ENCODE measurements at places on chromosomes 16 and 17. TPM values are rescaled to one million over a fixed set of nuclear protein-coding genes. Genes with fewer than 3 reads are reported as not detected.
A peak's percentile ranks its signal among the peaks of the same experiment; 100 is the strongest.

- no peak for DNase-seq
Observed at GRCh38 chr16:52500963-52501362, 46.0 kb downstream of the TOX3 start.

- no peak for DNase-seq
Observed at GRCh38 chr17:72063756-72064450, 56.9 kb upstream of the SOX9 start.

DLX4 gene
- not detected for total RNA-seq

EVPLL gene
- not detected for total RNA-seq

CD300A gene
- 5.5 TPM for total RNA-seq

- DNase-seq, result no peak
Observed at GRCh38 chr17:66980896-66981295, 16.4 kb downstream of the CACNG4 start.

GRCh38 chr16:89443727-89444084 is 46.7 kb downstream of the ANKRD11 start:
- DNase-seq, result no peak

GRCh38 chr17:65193305-65193704 is 56.1 kb downstream of the RGS9 start:
- no peak for DNase-seq

OSGIN1 gene
- total RNA-seq, result 2.6 TPM

DNA sequence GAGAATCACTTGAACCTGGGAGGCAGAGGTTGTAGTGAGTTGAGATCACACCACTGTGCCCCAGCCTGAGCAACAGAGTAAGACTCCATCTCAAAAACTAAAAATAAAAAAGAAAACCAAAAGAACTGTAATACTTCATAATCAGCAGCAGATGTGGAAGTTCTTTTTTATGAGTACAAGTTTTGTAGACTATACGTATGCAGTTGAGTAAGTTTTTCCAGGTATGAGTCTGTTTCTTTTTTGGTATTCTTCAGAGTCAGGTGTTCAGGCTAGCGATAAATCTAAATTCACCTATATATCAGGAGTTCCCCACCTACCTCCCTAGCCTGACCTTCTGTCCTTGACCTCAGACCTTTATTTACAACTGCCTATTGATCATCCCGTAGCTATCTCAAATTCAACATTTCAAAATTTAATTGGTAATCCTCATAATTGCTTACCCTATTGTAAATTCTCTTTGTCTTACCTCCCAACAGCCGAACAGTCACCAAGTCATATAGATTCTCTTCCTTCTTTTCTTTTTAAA is 10.7 kb downstream of the DCTN5 start:
- no peak for DNase-seq

ITFG1 gene
- 37.1 TPM for total RNA-seq

PTX4 gene
- total RNA-seq, result not detected

- no peak for DNase-seq
Observed at GRCh38 chr16:54171626-54172537, 114.7 kb downstream of the IRX3 start.

- DNase-seq, result no peak
Observed at GRCh38 chr16:89853306-89853993, 19.9 kb upstream of the TCF25 start.

DNA sequence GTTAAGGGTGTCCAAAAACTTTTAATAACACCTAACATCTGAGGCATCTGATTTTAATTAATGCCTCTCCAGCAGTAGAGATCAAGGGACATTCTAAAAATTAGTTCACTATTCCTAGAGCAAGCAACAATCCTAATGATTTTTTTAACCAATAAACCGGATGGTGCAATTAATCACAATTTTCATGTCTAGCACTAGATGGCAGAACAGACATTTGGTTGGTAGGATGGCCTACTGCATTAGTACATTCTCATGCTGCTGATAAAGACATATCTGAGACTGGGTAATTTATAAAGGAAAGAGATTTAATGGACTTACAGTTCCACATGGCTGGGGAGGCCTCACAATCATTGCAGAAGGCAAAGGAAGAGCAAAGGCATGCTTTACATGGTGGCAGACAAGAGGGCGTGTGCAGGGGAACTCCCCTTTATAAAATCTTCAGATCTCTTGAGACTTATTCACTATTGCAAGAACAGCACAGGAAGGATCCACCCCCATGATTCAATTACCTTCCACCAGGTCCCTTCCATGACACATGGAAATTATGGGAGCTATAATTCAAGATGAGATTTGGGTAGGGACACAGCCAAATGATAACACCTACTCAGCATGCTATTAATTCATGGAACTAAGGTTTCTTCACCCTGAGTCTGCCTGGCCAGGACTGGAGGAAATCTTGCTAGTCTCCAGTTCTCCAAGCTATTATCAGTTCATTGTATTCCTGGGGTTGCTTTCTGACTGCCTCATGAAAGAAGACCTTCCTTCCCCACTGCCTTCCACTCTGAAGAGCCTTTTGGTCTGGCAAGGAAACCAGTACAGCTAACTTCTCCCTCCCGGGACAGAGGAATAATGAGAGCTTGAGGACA is 24.8 kb downstream of the HS3ST3A1 start:
- DNase-seq, result no peak

- no peak for DNase-seq
Observed at GRCh38 chr17:68840073-68840472, 115.1 kb downstream of the ABCA8 start.

DNA sequence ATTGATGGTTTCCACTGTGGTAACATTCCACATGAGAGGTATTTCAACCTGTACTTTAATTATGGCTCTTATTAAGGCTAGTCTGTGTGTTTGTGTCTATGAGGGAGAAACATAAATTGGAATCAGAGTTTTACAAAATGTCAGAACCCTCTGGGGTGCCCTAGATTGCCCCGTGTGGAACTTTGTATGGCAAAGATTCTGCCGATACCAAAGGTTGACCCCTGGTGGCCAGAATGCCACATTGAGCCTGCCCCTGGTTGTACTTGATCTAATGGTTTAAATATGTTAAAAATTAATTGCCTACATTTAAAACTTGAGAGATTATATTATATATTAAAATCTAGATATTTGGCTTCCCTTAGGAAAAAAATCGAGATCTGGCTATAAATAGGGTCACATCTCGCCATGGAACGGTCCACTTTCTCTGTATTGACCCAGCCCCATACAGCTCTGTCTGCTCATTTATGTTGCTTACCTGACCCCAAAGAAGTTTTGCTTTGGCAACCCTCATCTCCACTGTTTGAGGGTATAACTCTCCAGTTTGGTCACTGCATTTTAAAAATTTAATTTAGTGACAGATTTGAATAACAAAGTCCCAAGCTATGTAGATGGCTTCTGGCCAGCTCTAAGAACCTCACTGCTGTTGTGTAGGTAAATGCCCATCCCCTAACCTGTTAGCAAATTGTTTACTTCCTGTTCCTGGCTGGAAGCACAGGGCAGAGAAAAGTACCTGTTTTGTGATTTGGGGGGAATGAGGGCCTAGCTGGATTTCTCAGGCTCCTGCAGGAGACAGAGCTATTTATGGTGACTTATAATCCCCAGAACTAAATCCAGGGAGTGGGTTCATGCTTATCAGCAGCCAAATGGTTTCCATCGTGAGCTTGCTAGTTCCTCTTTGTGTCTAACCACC is 95.0 kb downstream of the PLCG2 start:
- DNase-seq, result no peak

- DNase-seq, result peak; percentile 77
Observed at GRCh38 chr16:3021449-3022207, 1.5 kb downstream of the TNFRSF12A start.

- DNase-seq, result peak; percentile 82
Observed at GRCh38 chr16:28935924-28936783, 4.4 kb downstream of the CD19 start.

LRRC37A2 gene
- 19.4 TPM for total RNA-seq

BAHCC1 gene
- 24.2 TPM for total RNA-seq

DNA sequence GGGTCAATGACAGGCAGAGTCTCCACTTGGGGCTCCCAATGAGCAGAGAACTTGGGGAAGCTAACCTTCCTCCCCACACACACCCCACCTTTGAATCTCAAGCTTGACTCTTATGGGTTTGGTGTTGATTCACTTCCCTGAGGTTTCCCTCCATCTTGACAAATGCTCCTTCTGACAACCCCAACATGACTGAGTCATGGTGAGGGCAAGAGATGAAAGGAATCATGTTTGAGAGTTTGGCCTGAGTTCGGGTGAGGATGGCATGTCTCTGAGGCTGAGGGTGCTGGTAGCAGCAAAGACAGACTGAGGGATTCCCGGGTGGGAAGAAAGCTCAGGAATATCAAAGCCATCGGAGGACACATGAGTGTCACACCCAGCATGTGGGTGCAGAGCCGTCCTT is 18.7 kb downstream of the KRT9 start:
- DNase-seq, result no peak

DNA sequence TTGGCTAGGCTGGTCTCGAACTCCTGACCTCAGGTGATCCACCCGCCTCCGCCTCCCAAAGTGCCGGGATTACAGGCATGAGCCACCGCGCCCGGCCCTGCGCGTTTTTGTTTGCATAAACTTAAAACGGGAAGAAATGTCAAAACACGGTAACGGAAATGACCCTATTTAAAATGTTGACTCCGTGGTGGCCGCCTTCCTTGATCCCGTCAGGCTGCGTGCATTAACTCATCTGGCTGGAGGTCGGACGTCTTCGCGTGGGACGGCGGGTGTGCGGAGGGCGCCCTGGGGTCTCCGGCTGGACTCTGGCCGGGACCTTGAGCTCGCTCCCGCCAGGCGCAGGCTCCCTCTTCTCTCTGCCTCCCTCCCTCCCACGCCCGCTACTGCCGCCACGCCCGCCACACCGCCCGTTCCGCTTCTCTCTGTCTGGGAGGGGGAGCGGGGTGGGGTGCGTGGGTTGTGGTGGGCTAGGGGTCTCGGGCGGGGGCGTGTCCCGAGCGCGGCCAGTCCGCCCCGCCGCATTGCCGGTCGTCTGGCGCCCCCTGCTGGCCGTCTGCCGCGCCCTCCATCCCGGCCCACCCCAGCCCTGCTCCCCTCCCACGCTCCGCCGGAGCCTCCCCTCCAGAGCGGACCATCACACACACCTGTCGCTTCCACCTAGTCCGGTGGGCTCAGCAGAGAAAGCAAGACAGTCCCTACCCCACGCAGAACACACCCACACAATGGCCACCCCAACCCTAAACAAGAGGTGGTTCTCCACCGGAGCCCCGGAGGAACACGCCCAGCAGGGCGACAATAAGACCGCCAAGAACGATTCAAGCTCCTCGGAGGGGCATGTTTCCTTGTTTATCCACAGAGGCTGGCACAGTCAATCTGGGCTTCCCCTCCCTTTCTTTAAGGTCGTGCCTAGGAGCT is 1.2 kb upstream of the CCDC42 start:
- DNase-seq, result peak; percentile 87

FAM171A2 gene
- total RNA-seq, result 10.3 TPM

Measured in ovary (tissue), 10 donors.